GDM1 (cell line): ENCODE measurements at places on chromosomes 7 and 10.

- DNase-seq = peak; percentile 74
Measured at GRCh38 chr10:28807760-28808613, 130.7 kb downstream of the BAMBI start.

- DNase-seq = no peak
Measured at GRCh38 chr10:127115100-127115499, 81.3 kb downstream of the INSYN2A start.

- no peak for DNase-seq
Measured at GRCh38 chr7:140714331-140715040, 18.0 kb downstream of the NDUFB2 start.

GRCh38 chr10:60099998-60100747 is 193.8 kb upstream of the CCDC6 start:
- no peak for DNase-seq

- no peak for DNase-seq
Measured at GRCh38 chr7:30900803-30901362, 10.8 kb upstream of the AQP1 start.

- DNase-seq = no peak
Measured at GRCh38 chr10:6609625-6610024, 29.5 kb upstream of the PRKCQ start.

GRCh38 chr7:133052826-133053225 is 29.1 kb downstream of the CHCHD3 start:
- no peak for DNase-seq

DNA sequence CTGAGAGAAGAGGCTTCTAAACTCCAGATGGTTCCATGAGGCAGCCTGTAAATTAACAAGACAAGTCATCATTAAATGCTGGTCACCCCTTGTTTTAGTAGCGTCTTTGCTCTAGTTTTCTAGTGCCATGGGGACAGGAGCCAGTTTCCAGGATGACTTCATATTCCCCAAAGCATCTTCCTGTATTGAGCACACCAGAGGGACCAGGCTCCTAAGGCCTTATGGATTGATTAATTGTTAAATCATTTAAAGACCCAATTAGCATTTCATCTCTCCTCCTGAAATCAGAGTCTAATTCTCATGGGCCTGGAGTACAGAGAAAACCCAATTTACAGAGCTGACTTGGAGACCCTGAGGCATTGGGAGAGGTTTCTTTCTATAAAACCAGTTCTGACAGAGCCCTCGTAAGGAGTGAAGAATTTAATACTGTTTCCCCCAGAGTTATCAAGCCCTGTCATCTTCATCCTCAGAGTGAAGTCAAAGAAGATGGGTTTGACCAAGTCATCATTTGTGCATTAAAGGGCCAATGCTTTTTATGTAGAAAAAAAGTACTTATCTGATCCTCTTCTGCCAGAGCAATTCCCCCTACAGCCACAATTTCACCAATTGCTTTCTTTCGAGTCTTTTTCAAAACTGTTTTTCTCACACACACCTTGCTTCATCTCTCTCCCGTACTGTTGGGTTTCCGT is 678.7 kb downstream of the SDK1 start:
- no peak for DNase-seq

- DNase-seq = no peak
Measured at GRCh38 chr10:4691301-4691700, 134.7 kb upstream of the AKR1E2 start.

DNA sequence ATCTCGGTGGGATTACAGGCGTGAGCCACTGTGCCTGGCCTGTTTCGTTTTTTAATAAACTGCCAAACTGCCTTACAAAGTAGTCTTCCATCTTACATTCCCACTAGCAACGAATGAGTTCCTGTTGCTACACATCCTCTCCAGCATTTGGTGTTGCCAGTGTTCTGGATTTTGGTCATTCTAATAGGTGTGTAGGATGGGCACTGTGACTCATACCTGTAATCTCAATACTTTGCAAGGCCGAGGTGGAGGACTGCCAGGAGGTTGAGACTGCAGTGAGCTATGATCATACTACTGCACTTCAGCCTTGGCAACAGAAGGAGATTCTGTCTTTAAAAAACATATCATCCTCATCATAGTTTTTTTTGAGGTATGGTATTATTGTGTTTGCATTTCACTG is 21.4 kb upstream of the RSBN1L start:
- DNase-seq = no peak

DNA sequence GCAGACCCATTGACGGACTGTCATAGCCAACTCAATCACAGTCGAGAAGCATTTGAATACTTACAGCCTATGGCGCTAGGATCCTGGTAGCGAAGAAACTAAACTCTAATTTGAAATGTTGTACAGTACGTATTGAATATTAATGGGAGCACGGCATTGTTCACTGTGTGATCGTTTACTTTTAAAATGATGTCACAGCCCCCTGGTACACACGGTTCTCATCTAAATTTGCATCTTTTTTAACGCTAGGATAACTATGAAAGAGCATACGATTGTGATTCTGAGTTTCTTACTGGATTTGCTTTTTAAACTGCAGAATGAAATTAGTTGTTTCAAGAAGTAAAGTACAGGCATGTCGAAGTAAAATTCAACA is 895 bp upstream of the NAPEPLD start:
- DNase-seq = no peak

DNA sequence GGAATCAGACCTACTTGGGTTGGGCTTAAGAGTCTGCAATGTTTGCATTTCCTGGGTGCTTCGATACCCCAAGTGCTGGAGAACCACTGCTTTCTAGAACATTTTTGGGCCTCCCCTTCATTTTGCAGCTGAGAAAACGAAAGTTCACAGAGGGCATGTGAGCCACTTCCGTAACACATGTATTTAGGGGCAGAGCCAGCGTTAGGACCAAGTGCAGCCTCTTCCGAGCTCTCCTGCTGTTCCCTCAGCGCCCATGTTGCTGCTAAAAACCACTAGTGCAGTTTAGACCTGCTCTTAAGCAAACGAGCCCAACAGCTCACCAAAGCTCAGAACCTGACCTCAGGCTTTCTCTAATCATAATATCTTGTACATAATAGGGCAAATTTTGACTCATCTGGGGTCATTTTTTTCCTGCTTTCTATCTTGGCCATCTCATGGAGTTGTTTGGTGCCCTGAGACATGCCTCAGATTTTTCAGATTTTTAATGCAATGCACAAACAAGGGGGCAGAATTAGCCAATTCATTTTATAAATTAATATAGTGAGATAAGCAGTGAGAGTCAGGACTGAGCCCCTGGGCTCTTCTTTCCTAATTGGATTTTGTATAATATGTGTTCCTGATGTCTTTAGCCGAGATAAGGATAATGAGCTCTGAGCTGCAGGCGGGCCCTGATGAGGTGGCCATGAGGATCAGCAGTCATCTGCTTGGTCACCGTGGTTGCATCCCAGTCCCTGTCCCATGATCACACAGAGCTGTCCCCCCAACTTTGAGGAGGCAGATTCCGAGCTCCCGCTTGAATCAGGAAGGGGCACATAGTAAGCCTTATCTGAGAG is 12.9 kb downstream of the BAG3 start:
- DNase-seq = no peak

GRCh38 chr10:78706256-78706655 is 362.5 kb upstream of the ZMIZ1 start:
- no peak for DNase-seq

- DNase-seq = no peak
Measured at GRCh38 chr10:93447970-93448369, 34.2 kb downstream of the MYOF start.

DNA sequence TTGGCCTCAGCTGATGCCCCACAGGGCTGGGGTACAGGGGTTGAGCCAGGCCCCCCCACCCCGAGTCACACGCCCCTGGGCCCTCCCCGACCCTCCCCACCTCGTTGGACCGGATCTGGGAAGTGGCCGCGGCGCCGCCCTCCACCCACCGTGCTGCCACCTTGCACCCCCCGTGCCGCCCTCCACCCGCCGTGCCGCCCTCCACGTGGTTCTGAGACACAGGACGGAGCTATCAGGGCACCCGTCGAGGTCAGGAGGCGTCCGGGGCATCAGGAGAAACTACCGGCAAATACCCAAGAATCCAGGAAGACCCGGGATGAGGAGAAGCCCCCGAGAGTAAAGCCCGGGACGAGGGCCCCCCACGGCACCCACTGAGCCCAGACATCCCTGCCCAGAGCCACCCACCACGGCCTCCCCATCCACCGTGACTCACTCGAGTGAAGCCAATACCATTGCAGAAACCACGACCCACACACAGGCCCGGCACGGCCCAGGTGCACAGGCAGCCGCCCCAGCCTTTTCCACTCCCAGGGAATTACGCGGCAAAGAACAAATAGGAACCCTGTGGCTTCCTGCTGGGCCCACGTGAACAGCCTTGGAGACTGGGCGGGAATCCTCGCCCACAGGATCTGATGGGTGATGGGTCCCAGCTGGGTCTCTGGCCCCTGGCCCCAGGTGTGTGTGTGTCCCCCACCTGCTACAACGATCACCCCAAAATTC is 34.0 kb downstream of the ADAP1 start:
- DNase-seq = no peak

- DNase-seq = no peak
Measured at GRCh38 chr7:44966731-44967538, 11.9 kb downstream of the MYO1G start.

GRCh38 chr10:63595072-63595471 is 73.9 kb downstream of the REEP3 start:
- DNase-seq = no peak

DNA sequence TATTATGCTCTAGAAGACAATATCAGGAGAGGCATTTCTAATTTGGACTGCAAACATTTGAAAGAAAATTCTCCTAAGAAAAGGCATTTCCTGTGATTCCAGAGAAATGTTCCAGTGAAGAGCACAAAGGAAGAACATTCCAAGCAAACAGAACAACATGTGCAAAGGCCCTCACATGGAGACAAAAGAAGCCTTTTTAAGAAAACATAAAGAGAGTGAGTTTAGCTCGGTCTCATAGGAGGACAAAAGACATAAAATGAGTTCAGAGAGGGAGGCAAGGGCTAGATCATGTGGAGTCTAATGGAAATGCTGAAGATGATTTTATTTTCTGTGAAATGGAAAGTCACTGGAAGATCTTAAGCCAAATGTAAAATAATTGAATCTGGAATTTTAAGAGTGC is 269.8 kb upstream of the HGF start:
- no peak for DNase-seq

- no peak for DNase-seq
Measured at GRCh38 chr7:85114342-85114741, 72.5 kb downstream of the SEMA3D start.

- DNase-seq = no peak
Measured at GRCh38 chr10:130357951-130358350, 221.8 kb downstream of the GLRX3 start.

DNA sequence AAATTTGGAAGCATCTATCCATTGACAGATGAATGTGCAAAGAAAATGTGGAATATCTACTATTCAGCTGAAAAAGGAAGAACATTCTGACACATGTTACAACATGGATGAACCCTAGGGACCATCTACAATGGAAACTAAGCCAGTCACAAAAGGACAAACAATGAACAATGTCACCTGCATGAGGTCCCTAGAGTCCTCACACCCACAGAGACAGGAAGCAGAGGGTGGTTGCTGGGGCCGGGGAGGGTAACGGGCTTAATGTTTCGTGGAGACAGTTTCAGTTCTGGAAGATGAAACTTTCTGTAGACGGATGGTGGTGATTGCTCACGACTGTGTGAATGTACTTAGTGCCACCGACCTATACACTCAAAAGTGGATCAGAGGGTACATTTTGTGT is 282.9 kb downstream of the ADARB2 start:
- DNase-seq = no peak

DNA sequence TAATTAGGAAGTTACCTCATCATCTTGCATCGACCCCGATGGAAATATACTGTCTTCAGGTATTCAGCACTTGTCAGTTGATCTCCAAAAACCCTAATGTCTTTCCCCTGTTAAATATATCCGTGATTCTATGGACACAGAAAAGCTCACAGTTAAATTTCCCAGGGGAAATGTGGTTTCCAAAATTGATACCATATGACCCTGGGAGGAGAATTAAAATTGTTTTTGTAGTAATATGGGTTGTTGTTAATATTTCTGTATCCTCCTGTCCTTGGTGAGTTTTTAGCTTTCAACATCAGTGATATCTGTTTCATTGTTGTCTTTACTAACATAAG is 132.1 kb downstream of the CELF2 start:
- no peak for DNase-seq

GRCh38 chr7:69042138-69042537 is 556.1 kb upstream of the AUTS2 start:
- no peak for DNase-seq

GRCh38 chr10:35212856-35213255 is 86.2 kb downstream of the CREM start:
- peak; percentile 47 for DNase-seq

DNA sequence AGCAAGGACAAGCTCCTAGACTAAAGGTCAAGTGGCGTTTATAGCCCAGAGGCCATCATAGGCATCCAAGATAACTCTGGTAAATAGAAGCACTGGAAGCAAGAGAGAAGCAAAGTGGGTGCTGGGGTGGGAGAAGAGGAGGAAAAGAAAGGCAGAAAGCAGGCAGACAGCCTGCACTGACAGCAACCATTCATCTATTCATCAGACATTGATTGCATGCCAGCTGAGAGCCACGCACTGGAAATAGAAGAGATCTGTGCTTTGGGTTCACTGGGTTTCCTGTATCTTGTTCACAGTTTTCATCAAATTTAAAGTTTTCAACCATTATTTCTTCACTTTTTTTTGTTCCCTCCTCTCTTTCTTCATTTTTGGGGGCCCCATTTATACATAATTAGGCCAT is 4.7 kb upstream of the SLIT1 start:
- no peak for DNase-seq

GRCh38 chr10:28077889-28078288 is 79.0 kb upstream of the ODAD2 start:
- DNase-seq = no peak

DNA sequence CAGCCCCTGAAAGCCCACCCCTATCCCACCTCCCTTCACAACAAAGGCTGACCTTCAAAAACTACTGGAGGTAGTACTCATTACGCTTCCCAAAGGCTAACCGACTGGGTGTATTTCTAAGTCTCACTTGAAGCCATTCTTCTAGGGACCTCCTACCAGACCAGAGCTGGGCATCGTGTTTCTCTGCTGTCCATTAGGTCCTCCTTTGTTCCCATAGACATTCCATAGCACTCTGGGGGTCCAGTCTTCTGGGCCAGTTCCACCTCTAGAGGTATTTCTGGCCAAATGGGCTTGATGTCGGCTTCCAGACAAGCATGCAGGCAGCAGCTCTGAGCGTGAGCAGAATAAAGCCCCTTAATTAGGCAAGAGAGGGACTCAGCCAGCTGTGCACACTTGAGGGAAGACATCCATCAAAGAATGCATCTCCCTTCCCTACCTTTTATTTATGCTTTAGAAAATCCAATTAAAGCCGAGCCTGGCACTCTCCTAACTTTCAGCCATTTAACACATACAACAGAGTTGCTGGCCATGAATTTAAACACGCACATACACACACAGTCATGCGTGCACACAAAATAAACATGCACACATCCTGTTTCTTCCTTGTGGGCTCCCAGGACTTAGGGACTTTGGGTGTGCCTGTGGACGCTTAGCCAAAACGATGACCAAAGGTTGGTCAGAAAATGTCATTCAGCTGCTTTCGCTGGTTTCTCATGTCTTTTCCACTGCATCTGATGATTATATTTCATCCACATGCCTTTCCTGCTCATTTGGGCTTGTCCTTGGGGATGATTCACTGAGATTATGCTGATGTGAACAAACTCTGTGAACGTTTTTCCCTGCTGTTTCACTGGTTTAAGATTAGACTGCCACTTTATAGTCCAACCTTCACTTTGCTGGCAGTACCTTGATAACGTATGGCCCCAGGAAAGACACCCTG is 362.0 kb upstream of the NFE2L3 start:
- no peak for DNase-seq

- DNase-seq = no peak
Measured at GRCh38 chr7:15688911-15689310, 2.4 kb upstream of the MEOX2 start.

GRCh38 chr7:113128031-113128430 is 9.7 kb upstream of the SMIM30 start:
- no peak for DNase-seq
